Ascending aorta (tissue), 2 donors: ENCODE measurements at places on chromosomes 2 and 18.

DNA sequence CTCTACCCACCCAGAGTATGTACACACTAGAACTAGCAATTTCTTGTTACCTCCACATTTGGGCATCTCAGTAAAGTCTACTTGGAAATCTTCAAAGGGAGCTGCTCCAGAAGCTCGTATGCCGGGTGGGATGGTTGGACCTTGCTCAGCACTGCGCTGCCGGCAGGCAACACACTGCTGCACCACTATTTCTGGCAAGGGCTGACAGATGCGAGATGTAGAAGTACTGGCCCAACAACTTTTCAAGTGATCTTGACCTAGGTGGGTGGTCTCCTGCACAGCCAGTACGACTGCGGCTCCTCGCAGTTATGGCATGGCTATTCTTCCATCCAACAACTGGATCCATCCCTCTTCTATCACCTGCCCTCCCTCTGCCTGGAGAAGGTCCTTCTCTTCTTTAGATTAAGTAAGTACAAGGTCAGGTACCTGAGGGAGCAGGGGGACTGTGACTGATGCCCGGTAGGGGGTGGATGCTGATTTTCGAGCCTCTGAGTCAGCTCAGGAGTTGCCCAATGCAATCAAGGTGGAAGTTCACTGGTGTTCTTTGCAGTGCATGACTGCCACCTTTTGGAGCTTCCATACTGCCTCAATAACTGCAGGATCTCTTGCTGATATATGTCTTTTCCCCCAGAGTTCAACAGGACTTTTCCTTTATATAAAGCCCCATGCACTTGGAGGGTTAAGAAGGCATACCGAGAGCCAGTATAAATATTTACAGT lies 100.4 kb upstream of the SLC1A4 start:
- H3K4me1 ChIP-seq = no peaks in the 10 kb centered on the region
- no peaks in the 10 kb centered on the region for H3K27me3 ChIP-seq
- no peak overlapping the region for H3K27ac ChIP-seq
- DNase-seq = no peak
- no peaks in the 10 kb centered on the region for H3K36me3 ChIP-seq

DNA sequence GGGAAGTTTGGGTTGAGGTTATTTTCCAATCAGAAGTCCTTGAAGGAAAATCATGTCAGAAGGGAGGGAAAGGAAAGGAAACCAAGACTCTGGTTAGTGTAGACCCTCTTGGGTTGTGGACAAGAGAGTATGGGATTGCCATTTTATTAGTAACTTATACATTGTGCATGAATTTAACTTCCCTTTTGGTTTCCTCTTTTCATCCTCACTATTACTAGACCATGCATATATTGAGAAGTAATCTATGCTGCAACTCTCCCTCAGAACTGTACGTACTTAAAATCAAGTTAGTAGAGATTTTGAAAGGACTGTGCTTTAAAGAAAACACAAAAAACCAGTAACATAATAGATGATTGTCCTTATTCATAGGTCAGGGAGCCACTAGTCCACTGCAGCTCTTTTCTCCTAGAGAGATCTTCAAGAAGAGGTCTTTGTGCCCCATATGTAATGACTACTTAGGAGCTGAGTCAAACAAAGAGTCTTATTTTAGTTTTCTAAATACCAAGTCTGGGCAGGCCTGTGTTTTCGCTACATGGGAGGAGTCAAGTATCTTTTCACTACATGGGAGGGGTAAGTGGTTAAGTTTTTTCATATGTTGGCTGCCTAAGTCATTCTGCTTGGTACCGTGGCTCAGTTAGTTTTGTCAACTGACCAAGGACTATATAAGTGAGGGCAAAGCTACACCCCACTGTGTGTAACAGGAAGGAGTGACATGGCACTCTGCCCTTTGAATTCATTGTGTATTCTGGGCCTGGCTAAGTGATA lies 25.2 kb upstream of the FAM117B start:
- no peak overlapping the region for H3K4me3 ChIP-seq
- no peaks in the 10 kb centered on the region for H3K4me1 ChIP-seq
- H3K27ac ChIP-seq = peak overlapping the region; percentile 23

GRCh38 chr2:226776104-226776503 lies 23.5 kb downstream of the IRS1 start:
- DNase-seq = no peak
- H3K27ac ChIP-seq = no peak overlapping the region
- H3K4me3 ChIP-seq = no peak overlapping the region

DNA sequence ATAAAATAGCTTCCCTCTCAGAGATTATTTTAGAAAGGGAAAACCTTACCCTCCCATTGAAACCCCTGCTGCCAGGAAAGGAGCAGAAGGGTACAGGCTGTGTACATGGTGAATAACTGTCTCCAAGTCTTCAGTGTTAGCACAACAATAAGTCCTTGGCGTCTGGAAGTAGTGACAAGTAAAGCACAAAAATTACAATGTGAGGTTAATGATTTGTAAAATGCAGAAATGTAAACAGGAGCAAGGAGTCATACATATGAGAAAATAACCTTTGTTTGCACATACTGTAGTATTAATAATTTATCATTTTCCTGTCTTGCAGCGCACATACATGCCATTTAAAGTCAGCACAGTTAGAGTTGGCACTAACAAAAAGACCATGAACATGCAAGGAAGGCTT lies 40.5 kb downstream of the ABHD3 start:
- H3K27ac ChIP-seq = no peak overlapping the region
- H3K4me3 ChIP-seq = no peak overlapping the region
- no peaks in the 10 kb centered on the region for H3K4me1 ChIP-seq
- DNase-seq = no peak
- H3K36me3 ChIP-seq = peaks cover 2% of the 10 kb centered on the region

DNA sequence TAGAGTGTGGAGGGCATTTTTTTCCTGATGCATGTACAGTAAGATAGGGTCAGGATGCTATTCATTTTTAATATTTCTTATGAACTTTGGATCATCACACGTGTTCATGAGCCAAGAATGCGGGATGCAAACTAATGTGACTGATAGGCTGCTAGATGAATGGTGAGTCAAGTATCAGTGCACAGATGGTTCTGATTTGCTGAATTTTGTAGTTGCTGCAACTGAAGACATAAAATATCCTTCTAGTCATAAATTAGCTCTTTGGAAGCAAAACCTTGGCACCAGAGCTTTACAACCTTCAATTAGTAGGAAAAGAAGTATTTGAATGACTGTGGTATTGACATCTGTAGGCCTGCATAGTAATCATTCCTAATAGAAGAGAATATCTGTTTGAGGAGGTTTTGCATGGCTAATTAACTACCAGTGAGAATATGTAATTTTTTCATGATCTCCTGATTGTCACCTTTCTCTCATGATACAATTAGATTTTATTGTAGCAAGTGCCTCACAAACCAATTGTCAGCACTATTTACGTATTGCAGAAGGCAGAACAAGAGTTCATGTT lies 94.0 kb downstream of the VRK2 start:
- no peak for DNase-seq
- no peak overlapping the region for H3K4me3 ChIP-seq
- H3K27ac ChIP-seq = no peak overlapping the region
- H3K36me3 ChIP-seq = no peaks in the 10 kb centered on the region
- H3K27me3 ChIP-seq = no peaks in the 10 kb centered on the region
- H3K4me1 ChIP-seq = no peaks in the 10 kb centered on the region

DNA sequence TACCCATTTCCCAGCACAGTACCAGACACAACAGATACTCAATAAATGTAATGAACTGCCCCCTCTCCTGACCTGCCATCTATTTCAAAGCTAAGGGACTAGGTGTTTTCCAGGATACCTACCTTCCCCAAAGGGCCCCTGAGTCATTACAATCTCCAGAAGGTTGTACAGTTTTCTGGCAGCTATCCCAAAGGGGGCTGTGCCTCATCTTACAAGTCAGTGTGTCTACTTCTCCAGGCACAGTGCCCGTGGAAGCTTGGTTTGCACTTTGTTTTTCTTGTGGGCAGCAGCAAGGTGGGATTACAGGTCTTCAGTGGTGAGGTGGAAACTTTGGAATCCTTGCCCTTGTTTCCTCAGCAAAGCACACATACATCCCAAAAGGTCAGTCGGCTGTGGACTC lies 62.8 kb upstream of the CYP26B1 start:
- no peaks in the 10 kb centered on the region for H3K36me3 ChIP-seq
- H3K27ac ChIP-seq = no peak overlapping the region
- no peak for DNase-seq
- H3K4me3 ChIP-seq = no peak overlapping the region

GRCh38 chr2:169184074-169184473 lies 114.7 kb downstream of the DHRS9 start:
- H3K36me3 ChIP-seq = no peaks in the 10 kb centered on the region
- no peaks in the 10 kb centered on the region for H3K27me3 ChIP-seq

- no peaks in the 10 kb centered on the region for H3K27me3 ChIP-seq
- no peak for DNase-seq
- H3K27ac ChIP-seq = no peak overlapping the region
- no peaks in the 10 kb centered on the region for H3K36me3 ChIP-seq
- H3K4me3 ChIP-seq = no peak overlapping the region
- no peaks in the 10 kb centered on the region for H3K4me1 ChIP-seq
Observed at GRCh38 chr18:79185648-79186047, 116.5 kb downstream of the ATP9B start.

DNA sequence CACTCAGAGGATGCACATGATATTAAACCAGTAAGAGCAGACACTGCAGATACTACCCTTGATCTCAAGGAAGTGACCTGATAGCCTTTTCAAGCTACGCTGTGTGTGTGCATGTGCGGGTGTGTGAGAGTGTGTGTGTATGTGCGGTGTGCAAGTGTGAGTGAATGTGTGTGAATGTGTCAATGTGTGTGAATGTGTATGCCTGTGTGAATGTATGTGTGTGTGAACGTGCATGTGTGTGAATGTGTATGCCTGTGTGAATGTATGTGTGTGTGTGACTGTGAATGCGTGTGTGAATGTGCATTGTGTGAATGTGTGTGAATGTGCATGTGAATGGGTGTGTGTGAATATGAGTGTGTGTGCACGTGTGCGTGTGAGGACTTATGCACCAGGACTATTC lies 53.8 kb downstream of the KCNG2 start:
- H3K4me1 ChIP-seq = no peaks in the 10 kb centered on the region
- H3K27ac ChIP-seq = no peak overlapping the region
- no peak for DNase-seq
- no peaks in the 10 kb centered on the region for H3K27me3 ChIP-seq
- H3K36me3 ChIP-seq = no peaks in the 10 kb centered on the region

GRCh38 chr2:133448195-133448594 lies 120.1 kb downstream of the NCKAP5 start:
- H3K36me3 ChIP-seq = no peaks in the 10 kb centered on the region
- no peak overlapping the region for H3K4me3 ChIP-seq
- H3K27me3 ChIP-seq = no peaks in the 10 kb centered on the region
- H3K27ac ChIP-seq = no peak overlapping the region

DNA sequence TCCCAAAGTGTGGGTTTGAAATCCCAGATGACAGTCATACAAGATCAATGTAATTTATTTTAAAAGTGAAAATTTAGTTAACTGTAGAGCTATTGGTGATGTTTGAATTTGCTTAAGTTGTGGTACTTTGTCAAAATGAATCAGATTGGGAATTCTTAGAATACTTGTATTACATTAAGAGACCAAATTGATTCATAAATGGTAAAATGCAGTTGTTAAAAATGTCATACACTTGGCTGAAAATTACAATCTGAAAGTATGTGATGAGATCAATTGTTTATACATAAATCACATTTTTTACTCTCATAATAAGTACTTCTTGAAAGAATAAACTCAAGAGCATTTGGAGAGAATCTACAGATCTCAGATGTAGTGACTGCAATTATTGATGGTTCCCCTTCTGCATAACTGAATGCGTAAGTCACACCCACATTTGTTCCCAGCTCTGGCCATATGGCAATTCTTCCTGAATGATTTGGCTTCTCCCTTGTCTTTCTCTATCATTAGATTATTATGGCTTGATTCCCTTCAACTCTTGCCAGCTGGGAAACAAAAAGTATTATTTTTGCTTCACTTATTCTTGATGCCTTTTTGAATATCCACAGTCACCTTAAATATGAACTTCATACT lies 558.5 kb downstream of the CPS1 start:
- no peak overlapping the region for H3K27ac ChIP-seq
- DNase-seq = no peak
- no peaks in the 10 kb centered on the region for H3K27me3 ChIP-seq
- H3K4me1 ChIP-seq = no peaks in the 10 kb centered on the region
- no peak overlapping the region for H3K4me3 ChIP-seq

DNA sequence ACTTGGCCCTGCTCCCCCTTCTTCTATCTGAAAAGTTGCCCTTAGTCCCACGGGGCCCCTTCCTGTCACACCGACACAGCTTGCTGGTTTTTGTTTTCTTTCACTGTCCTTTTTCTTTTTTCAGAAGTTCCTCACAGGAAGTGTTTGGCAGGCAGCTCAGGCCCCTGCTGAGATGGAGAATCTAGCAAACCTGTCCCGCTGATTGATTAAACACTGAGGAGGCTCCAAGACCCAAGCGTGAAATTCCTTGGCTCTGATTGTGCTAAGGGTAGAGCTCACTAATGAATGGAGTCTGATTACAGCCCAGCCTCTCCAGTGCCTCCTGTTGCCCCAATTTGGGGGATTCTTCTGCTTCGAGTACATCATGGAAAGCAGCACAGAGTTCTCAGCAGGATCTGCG lies 365.9 kb upstream of the MEX3C start:
- no peak for DNase-seq
- no peak overlapping the region for H3K4me3 ChIP-seq

DNA sequence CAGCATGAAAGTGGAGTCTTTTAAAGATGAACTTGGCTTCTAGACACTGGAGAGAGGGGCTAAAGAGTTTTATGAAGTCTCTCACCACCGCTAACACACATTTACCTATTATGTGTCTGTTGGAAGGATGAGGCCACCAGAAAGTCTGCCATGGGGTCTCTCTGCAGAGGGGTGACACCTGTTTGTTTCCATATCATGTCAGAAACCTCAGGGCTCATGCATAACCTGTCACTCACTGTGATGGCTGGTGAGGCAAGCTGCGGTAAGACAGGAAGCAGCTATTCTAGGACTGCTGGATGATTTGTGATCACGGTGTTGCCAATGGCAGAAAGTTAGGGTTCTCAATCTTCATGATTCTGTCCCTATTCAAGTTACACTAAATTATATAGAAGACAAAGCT lies 60.8 kb upstream of the DNMT3A start:
- no peak overlapping the region for H3K4me3 ChIP-seq
- H3K36me3 ChIP-seq = no peaks in the 10 kb centered on the region
- no peak for DNase-seq
- H3K4me1 ChIP-seq = no peaks in the 10 kb centered on the region
- no peak overlapping the region for H3K27ac ChIP-seq
- H3K27me3 ChIP-seq = no peaks in the 10 kb centered on the region

DNA sequence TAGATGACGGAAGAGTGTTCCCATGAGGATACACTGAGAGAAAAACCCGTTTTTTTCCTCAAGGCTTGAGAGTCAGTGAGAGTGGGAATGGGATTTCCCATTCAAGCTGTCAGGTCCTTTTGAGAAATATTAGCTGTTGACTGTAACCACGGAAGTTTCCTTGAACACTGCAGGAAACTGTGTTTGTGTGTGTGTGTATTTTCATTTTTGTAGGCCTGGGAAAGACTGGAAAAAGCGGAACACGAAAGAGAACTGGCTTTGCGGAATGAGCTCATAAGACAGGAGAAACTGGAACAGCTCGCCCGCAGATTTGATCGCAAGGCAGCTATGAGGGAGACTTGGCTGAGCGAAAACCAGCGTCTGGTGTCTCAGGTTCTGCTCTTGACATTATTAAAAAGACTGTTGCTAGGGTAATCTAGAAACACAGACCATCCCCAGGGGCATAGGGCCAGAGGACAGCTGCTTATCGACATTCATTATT lies 98.8 kb upstream of the EML6 start:
- no peaks in the 10 kb centered on the region for H3K27me3 ChIP-seq
- peak overlapping the region; percentile 65 for H3K27ac ChIP-seq
- H3K36me3 ChIP-seq = peaks cover 82% of the 10 kb centered on the region
- no peaks in the 10 kb centered on the region for H3K4me1 ChIP-seq
- H3K4me3 ChIP-seq = no peak overlapping the region

GRCh38 chr2:195498839-195499490 lies 158.1 kb upstream of the SLC39A10 start:
- H3K4me3 ChIP-seq = no peak overlapping the region
- H3K36me3 ChIP-seq = no peaks in the 10 kb centered on the region
- no peaks in the 10 kb centered on the region for H3K27me3 ChIP-seq
- no peak for DNase-seq
